Fibroblast of lung (primary cell): ENCODE measurements at places on chromosomes 12 and 14. TPM values are rescaled to one million over a fixed set of nuclear protein-coding genes. Genes with fewer than 3 reads are reported as not detected.

- H3K36me3 ChIP-seq, result no peaks in the 10 kb centered on the region
- no peaks in the 10 kb centered on the region for H3K27me3 ChIP-seq
- no peak overlapping the region for H3K4me3 ChIP-seq
- H3K27ac ChIP-seq, result no peak overlapping the region
Measured at GRCh38 chr14:38217553-38217952, 9.8 kb downstream of the SSTR1 start.

- H3K4me3 ChIP-seq, result no peak overlapping the region
- H3K27me3 ChIP-seq, result no peaks in the 10 kb centered on the region
- H3K27ac ChIP-seq, result no peak overlapping the region
- DNase-seq, result peak; percentile 41
- H3K36me3 ChIP-seq, result no peaks in the 10 kb centered on the region
Measured at GRCh38 chr12:116703214-116703795, 34.6 kb downstream of the SPRING1 start.

DNA sequence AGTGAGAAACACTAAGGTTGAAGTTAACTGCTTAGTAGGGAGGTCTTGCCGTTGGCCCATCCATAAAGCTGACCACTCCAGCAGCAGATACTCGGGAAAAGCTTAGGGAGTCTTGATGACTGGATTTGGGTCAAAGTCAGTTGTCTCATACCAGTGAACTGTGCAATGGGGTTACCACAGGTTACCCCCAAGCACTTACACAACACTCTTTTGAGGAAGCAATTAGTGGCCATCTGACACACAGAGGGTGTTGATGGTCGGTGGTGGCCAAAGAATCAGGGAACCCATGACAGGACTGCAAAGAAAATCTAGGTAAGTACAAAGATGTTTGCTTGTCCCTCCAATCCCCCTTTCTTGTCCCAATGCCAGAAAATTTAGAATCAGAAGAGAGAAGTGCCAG lies 410.2 kb downstream of the APAF1 start:
- no peaks in the 10 kb centered on the region for H3K4me1 ChIP-seq
- no peak overlapping the region for H3K27ac ChIP-seq
- H3K4me3 ChIP-seq, result no peak overlapping the region
- no peak for DNase-seq
- H3K36me3 ChIP-seq, result no peaks in the 10 kb centered on the region

ASPG gene
- not detected in 2 replicates for total RNA-seq

CEP170B gene
- 10.3 and 13.9 TPM in 2 replicates for total RNA-seq

GLIPR1L2 gene
- total RNA-seq, result 0.33 and 1.0 TPM in 2 replicates
